ENCODE measurements at places on chromosomes 4 and X. TPM values are rescaled to one million over a fixed set of nuclear protein-coding genes. Genes with fewer than 3 reads are reported as not detected.

The LEF1 gene
- 48.5 TPM for total RNA-seq

The MAGEB10 gene
- total RNA-seq, result not detected

The PLXNA3 gene
- total RNA-seq, result 38.4 TPM

The RHOXF2B gene
- not detected for total RNA-seq

The GLRA3 gene
- total RNA-seq, result not detected

The NXF3 gene
- not detected for total RNA-seq

The PDCL2 gene
- total RNA-seq, result not detected

The P2RY4 gene
- 0.34 TPM for total RNA-seq

The PDGFRA gene
- total RNA-seq, result not detected

The FAT1 gene
- total RNA-seq, result not detected

The TRAM1L1 gene
- total RNA-seq, result not detected

The CXCL13 gene
- total RNA-seq, result 4.3 TPM

The CYSLTR1 gene
- total RNA-seq, result 0.23 TPM

The XG gene
- not detected for total RNA-seq

The RXFP1 gene
- not detected for total RNA-seq

The CT45A1 gene
- not detected for total RNA-seq

Measured in activated CD8-positive, alpha-beta memory T cell treated with anti-CD3 and anti-CD28 coated beads for 36 hours (primary cell).